ENCODE measurements at places on chromosomes 3 and 15. TPM values are rescaled to one million over a fixed set of nuclear protein-coding genes. Genes with fewer than 3 reads are reported as not detected.

Gene VIPR1
- 3.4 TPM for polyA plus RNA-seq

DNA sequence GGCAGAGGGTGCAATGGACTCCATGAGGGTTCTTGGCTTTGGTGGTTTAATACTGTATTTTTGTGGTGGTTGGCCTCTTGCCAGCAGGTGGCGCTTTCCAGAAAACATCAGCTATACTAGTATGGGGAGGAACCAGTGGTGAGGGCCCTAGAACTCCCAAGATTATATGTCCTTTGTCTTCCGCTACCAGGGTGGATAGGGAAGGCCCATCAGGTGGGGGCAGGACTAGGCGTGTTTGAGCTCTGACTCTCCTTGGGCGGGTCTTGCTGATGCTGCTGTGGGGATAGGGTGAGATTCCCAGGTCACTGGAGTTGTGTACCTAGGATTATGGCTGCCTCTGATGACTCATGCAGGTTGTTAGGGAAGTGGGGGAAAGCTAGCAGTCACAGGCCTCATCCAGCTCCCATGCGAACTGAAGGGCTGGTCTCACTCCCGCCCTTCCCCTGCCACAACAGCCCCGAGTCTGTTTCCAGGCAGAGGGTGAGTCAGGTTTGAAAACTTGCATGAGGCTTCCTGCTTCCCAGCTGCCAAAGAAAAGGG is 357.7 kb downstream of the OTOL1 start:
- DNase-seq = peak; percentile 25

- no peak for DNase-seq
These were observed 22.5 kb downstream of the ANXA2 start for GRCh38 chr15:60375306-60375705.

GRCh38 chr3:39386318-39386717 is 3.1 kb downstream of the SLC25A38 start:
- no peak for DNase-seq

DNA sequence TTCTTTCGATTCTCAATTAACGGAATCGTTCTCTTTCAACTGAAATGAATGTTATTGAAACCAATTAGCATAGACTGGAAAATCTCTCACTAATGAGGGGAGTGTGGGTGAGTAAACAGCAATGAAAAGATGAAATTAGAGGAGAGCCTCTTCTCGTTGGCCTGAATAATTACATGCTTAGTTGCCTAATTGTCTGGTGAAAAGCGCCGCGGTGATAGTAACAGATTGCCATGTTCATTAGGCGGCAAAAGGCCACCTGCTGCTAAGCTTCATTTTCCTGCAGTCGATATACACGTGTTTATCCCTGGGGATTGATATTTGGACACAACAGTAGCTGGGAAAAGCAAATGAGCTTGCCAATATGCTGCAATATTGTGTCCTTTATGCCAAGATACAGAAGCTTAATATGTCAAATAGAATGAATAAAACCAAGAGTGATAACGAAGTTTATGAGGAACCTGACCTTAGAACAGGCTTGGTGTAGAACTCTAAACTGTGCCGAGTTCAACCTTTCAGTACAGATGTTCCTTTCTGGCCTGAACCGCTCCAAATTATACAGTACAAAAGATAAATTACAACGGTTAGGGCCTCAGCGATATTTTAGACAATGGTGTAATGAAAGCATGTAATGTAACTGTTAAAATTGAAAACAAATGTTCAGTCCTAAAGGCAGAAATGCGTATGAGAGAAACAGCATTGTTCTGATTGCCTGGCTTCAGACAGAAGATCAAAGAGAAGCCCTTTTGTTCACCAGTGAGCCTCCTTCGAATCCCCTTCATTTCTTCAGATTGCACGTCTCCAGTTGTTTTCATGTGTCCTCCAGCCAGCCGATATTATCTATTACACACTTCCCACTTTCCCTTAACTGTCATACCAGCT is 185.2 kb downstream of the SHOX2 start:
- no peak for DNase-seq

DNA sequence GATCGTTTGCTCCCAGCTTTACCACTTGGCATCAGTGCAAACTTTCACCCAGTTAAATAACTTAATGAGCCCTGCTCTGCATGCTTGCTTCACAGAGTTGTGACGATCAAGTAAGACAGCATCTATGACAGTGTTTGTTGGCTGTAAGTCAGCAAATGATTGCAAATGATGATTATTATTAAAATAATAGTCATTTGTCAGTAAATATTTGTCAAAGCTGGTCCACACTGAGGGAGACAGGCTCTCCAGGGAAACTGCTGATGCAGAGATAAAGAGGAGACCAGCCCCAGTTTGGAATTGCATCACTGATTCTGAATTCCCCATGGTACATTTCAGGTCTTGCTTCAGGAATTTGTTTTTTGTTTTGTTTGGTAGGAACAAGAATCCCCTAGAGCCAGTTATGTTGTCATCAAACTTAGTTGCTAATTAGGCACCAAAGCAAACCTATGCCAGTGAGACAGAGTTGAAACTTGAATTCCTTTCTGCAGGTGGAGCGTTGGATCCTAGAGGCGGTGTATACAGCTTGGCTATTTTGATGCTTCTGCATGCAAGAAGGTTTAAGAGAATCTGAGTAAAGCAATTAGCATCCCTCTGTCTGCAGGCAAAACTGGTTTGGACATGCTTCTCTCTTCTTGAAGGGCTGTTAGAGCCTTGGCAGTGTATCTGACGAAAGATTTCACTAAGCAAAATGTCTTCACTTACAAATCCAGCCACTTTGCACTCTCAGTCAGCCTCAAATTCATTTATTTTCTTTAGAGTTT is 338.6 kb upstream of the TPRG1 start:
- no peak for DNase-seq

- no peak for DNase-seq
These were observed 53.9 kb upstream of the ACKR4 start for GRCh38 chr3:132543011-132543739.

- no peak for DNase-seq
These were observed 220.0 kb downstream of the FAM43A start for GRCh38 chr3:194905696-194906095.

- DNase-seq = no peak
These were observed 30.7 kb upstream of the CBLB start for GRCh38 chr3:105899516-105899915.

GRCh38 chr3:134354612-134355251 is 19.5 kb downstream of the AMOTL2 start:
- DNase-seq = no peak

Gene GPR149
- polyA plus RNA-seq = 0.61 TPM

GRCh38 chr15:76353023-76353577 is 16.5 kb downstream of the ISL2 start:
- no peak for DNase-seq

DNA sequence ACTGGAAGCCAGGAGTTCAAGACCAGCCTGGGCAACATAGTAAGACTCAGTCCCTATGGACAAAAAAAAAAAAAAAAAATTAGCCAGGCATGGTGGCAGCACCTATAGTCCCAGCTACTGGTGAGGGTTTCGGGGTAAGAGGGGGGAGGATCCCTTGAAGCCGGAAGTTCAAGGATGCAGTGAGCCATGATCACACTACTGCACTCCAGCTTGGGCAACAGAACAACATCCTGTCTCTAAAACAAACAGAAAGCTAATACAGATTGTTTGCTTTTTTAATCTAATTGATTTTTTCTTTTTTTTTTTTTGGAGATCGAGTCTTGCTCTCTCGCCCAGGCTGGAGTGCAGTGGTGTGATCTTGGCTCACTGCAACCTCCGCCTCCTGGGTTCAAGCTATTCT is 1.6 kb upstream of the IMP3 start:
- no peak for DNase-seq

- DNase-seq = no peak
These were observed 74.2 kb upstream of the FBN1 start for GRCh38 chr15:48719668-48720067.

DNA sequence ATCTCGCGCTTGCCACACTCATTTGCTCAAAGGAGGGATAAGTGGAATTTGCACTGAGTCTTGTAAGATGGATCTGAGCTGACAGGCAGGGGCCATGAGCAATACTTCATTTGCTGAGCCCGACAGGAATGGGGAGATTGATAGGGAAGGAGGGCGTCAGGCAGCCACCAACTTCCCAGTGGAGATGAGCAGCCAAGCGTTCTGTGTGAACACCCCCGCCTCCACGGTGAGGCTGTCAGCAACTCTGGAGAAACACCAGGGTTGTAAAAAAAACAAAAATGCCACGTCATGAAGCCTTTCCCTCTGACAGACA is 36.8 kb downstream of the TLE3 start:
- no peak for DNase-seq

DNA sequence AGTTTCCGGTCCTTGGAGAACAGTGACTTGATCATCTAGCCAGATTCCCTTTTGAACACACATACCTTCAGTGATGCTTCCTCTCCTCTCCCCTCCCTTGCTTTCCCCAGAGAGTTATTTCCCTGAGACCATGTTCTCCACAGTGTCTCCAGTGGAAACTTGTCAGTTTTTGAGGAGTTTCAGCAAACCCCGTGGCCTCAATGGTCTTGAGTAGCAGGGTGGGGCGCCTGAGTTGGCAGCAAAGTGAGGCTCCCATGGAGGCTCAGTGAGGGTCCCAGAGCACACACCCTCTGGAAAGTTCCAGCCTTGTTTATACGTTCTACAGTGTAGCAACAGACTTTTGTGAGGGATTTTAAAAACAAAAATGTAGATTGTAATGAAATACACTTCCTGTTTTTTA is 135.1 kb downstream of the LRRC28 start:
- peak; percentile 61 for DNase-seq

Gene SLC25A36
- 56.8 TPM for polyA plus RNA-seq

- DNase-seq = no peak
These were observed 106.5 kb downstream of the IQCH start for GRCh38 chr15:67361100-67361499.

Gene EOMES
- 0.84 TPM for polyA plus RNA-seq

Gene PLIN1
- polyA plus RNA-seq = 13.5 TPM

DNA sequence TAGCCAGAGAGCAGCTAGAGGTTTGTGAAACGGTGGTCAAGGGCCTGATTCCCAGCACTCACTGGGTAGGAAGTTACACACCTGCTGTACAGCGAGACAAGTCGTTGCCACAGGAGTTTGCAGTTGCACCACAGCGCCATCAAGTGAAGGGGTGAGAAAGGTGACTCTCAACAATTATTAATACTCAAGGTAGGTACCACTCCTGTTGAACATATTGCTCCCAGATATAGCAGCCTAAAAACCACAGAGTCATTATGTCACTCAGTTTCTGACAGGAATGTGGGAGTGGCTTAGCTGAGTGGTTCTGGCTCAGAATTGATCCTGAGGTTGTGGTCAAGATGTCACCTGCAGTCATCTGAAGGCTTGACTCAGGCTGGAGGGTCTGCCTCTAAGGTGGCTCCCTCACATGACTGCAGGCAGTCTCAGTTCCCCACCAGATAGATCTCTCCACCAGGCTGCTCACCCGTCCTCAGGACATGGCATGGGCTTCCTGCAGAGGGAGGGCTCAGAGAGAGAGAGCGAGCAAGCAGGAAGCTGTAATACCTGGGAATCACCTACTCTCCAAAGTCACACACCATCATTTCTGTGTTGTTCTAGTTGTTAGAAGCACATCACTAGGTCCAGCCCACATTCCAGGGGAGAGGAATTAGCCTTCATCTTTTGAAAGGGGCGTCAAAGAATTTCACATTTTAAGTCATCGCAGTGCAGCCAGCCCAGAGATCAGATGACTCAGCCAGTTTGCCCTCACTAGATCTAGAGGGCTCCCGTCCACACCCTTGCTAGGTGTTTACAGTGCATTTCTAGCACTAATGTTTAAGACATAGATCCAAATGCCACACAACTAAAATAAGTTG is 17.0 kb upstream of the ANO10 start:
- no peak for DNase-seq

- peak; percentile 1 for DNase-seq
These were observed 29.0 kb downstream of the IL17RD start for GRCh38 chr3:57135964-57136719.

GRCh38 chr3:196636369-196637349 is 2.8 kb upstream of the NRROS start:
- DNase-seq = no peak

GRCh38 chr15:96606617-96607016 is 276.1 kb downstream of the NR2F2 start:
- no peak for DNase-seq

DNA sequence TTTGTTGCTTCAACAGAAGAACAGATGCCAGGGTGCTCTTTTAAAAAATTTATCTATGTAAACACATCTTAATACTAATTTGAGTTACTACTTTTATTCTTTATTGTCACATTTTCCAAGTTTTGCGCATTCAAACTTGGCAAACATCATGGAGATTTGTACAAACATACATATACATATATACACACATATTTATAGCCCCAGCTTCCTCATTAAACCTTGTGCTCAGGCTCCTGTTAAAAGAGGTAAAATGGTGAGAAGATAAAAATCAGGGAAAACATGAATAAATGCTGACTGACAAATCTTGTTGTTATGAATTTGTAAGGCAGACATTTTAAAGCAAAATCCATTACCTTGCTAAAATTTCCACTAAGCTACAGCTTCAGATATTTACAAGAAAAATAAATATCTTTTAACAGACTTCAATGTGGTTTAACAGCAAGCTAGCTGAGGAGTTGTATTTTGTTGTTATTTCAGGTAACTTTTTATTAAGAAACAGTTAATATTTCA is 27.1 kb downstream of the CDV3 start:
- DNase-seq = no peak

- peak; percentile 46 for DNase-seq
These were observed 7.1 kb upstream of the SLC30A4 start for GRCh38 chr15:45529613-45530012.

Gene EDEM1
- 28.6 TPM for polyA plus RNA-seq

- no peak for DNase-seq
These were observed 145.7 kb upstream of the CBLB start for GRCh38 chr3:106014518-106014917.

DNA sequence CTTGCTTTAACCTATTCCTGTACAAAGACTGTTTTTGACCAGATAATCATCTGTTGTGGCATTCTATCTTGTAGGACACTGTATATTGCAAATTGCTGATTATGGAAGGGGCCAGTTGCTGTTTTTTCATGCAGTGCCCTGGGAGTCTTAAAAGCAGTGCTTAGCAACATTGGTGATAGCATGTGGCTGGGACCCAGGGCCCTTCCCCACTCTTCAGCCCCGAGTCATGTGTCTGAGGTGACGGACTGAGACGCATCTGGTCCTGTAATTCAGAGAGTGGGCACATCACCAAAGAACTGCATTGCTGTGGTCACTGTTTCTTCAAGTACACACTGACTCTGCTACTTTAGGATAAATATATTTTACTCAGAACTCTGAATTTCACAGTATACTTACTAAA is 63.4 kb downstream of the SNRK start:
- no peak for DNase-seq
